Amygdala (tissue), 56 donors: ENCODE measurements at places on chromosomes 6 and 20.

- DNase-seq = no peak
Observed at GRCh38 chr20:44402391-44403193, 47.1 kb downstream of the HNF4A start.

GRCh38 chr20:35562541-35563110 is 20.7 kb downstream of the ERGIC3 start:
- DNase-seq = no peak

DNA sequence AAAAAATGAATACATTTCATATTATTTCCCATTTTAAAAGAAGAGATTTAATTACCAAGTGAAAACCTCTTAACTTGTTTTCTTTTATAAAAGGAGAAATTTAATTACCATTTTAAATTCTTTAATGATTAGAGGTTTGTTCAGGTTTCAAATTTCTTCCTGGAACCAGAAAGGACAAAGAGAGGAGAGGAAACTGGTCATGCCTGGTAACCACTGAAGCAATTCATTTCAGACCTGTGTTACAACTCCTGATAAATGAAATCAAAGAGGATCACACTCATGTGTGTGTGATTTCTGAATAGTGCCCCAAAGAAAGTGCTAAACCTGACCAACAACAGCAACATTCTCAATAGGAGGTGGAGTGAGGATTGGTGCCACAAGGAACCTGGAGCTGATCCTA is 12.6 kb upstream of the SLPI start:
- no peak for DNase-seq

- DNase-seq = no peak
Observed at GRCh38 chr6:28648035-28648877, 122.6 kb downstream of the GPX5 start.

DNA sequence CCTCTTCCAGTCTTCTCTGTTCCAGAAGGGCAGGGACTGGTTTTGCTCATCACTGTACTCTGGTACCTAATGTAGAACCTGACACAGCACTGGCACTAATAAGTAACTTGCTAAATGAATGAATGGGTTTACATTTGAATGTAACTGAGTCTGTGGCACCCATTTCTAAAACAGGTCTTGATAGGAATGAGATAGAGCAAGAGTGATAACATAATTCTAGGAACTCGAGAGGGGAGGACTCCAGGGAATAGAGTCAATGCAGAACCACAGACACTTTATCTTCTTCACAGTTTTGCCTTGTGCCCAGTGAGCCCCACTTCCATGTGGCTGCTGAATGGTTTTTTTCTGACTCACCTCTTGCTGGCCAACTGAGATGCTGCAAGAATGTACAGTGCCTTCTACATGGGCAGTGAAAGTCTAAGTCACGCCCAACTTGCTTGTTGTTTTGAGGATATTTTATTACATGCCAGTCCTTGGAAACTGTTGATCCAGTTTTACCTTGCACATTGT is 61.1 kb downstream of the TBC1D7 start:
- no peak for DNase-seq

- DNase-seq = no peak
Observed at GRCh38 chr6:142700671-142701312, 244.2 kb downstream of the HIVEP2 start.

DNA sequence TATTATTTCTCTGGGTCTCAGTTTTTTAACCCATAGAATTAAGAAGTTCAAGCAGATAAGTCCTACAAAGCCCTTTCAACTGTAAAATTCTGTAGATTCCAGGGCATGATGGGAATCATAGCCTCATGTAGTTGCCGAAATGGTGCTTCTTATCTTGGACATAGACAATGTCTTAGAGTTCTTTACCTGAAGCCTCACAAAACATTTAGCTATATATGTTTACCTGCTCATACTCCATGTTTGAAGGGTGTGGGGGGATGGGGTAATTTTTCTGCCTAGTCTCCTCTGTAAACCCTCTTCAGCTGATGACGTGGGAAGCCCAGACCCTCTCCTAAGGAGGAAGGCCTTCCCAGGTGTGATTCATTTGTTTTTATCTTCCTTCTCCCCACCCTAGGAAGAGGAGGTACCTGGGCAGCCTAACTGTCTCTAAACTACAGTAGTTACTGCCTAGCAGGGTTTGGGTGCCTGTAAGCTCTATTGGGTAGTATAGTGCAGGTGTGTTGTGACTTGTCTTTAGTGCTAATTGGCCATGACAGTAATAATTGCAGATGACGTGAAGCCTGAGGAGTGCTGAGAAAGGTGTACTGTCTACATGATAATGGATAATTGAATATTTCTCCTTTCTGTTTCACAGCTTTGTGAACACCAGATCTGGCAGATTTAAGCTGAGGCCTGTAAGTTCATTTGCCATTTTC is 230.8 kb downstream of the TFAP2B start:
- no peak for DNase-seq

GRCh38 chr6:21998582-21998981 is 298.3 kb downstream of the PRL start:
- DNase-seq = no peak
